NCI-H1436 (cell line): ENCODE measurements at places on chromosomes 2 and 18.

GRCh38 chr2:114049826-114050225, 159.9 kb downstream of the ACTR3 start:
- DNase-seq, result no peak

- DNase-seq, result no peak
Observed at GRCh38 chr18:7812431-7813063, 245.4 kb downstream of the PTPRM start.

GRCh38 chr2:524442-524841, 152.8 kb downstream of the TMEM18 start:
- DNase-seq, result no peak

- no peak for DNase-seq
Observed at GRCh38 chr2:28624793-28625701, 126.6 kb upstream of the PPP1CB start.

DNA sequence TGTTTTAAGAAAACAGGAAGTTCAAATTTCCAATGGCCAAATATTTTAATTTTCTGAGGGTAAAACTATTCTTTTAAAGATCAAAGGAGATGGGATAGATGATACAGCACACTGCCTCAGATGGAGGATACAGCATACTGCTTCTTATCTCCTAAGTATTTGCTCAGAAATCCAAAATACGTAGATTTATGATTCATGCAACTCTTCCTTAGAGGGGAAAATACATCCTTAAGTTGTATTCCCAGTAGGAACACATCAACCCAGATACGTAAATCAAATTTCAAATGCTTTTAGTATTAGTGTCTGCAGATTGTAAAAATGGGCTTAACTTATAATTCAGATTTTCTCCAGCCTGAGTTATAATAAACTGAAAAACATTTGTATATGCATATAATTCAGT, 235.2 kb downstream of the ZNF385B start:
- DNase-seq, result no peak

DNA sequence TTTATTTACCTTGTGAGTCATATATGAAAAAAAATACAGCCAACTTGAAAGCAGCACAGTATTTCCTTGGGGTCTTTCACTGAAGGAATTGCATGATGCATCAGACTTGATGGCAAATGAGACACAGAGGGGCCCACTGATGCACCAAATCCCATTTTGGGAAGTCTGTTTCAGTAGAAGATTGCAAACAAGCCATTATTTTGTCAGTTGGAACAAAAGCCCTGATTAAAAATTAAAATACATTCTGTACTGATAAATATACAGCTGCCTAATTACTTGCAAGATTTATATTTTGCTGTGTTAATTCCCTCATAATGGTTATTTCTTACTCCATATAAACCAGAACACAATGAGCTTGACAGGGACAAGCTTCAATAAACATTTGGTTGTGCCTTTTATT, 370.4 kb downstream of the SUCLG1 start:
- DNase-seq, result no peak

GRCh38 chr2:134491771-134492441, 226.9 kb downstream of the TMEM163 start:
- peak; percentile 50 for DNase-seq

- no peak for DNase-seq
Observed at GRCh38 chr2:26399771-26400376, 1.8 kb upstream of the DRC1 start.

DNA sequence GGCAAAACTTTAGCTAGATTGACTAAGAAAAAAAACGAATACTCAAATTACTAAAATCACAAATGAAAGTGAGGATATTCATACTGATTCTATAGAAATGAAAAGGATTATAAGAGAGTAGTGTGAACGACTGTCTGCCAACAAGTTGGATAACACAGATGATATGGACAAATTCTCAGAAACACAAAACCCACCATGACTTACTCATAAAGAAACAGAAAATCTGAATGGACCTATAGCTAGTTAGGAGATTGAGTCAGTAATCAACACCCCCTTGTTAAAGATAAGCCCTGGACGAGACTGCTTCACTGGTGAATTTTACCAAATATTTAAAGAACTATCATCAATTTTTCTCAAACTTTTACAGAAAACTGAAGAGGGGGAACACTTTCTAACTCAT, 108.8 kb upstream of the TMEM200C start:
- DNase-seq, result no peak

DNA sequence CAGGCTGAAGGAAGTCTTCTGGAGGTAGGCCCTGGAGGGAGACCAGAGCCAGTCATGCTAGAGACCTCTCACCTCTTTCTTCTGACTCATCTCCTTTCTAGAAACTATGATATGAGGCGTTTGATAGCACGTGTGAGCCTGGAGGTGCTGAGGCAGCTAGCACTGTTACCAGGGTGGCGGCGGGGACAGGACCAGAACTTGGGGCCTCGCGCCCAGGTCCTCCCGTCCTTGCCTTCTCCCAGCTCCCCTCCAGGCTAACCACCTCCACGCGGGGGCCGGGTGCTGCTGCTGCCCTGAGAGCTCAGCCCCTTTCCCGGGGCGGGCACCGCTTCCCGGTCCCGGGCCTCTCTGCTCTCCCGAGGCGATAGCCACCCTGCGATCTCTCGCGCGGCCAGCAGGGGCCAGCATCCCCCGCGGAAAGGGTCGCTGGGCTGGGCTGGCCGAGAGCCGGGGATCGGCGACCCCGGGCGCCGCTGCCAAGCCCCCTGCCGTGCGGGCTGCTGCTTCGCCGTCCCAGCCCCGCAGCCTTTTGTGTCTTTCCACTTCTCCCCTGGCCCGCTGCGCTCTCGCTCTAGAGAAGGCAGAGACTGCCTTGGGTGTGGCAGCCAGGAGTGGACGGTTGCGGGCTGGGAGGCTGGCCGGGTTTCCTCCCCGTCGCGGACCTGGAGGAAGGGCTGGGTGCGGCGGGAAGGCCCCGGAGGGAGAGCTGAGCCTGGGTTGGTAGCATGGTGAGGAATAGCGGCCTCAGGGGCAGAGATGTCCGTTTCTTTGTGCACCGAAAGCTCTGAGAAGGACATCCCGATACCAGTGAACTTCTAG, 49.1 kb downstream of the TMEM17 start:
- DNase-seq, result peak; percentile 55

- DNase-seq, result no peak
Observed at GRCh38 chr2:240934701-240935102, 28.6 kb downstream of the CROCC2 start.

GRCh38 chr2:38203446-38203810, 127.5 kb upstream of the CYP1B1 start:
- DNase-seq, result no peak

- DNase-seq, result peak; percentile 4
Observed at GRCh38 chr2:56130463-56131070, 53.2 kb upstream of the CCDC85A start.

GRCh38 chr18:35324926-35325655, 19.1 kb downstream of the ZNF24 start:
- DNase-seq, result no peak

- no peak for DNase-seq
Observed at GRCh38 chr2:102789349-102790090, 27.7 kb downstream of the TMEM182 start.
